Thoracic aorta (tissue), 2 donors: ENCODE measurements at places on chromosomes 5 and 9. TPM values are rescaled to one million over a fixed set of nuclear protein-coding genes. Genes with fewer than 3 reads are reported as not detected.

GRCh38 chr5:38613490-38613889 is 57.0 kb upstream of the LIFR start:
- no peak for DNase-seq

DNA sequence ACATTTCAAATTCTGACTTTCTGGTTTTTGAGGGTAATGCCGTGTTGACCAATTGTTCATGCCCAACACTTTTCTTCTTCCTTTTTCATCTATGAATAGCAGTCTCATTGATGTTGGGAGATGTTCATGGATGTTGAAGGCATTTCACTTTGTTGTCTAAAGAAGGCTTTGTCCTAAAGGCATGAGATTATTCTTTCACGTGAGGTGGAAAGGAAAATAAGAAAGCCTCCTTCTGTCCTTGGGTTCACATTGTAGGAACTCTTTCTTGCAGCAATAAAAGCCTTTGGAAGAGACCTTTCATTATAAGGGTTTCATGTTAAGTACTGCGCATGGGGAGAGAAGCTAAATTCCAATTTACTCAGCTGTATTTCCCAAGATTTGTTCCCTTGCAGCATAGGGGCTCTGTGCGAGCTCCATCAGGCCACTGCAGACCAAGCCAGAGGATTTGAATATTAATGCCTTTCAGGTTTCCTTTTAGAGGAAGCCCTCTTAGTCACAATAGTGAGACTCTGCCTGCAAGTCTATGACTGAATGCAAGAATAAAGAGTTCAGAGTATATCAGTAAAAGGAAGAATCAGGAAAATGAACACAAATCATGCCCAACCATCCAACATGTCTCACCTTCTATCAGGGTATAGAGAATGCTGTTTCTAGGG is 274.6 kb downstream of the TMEM38B start:
- no peak for DNase-seq

DNA sequence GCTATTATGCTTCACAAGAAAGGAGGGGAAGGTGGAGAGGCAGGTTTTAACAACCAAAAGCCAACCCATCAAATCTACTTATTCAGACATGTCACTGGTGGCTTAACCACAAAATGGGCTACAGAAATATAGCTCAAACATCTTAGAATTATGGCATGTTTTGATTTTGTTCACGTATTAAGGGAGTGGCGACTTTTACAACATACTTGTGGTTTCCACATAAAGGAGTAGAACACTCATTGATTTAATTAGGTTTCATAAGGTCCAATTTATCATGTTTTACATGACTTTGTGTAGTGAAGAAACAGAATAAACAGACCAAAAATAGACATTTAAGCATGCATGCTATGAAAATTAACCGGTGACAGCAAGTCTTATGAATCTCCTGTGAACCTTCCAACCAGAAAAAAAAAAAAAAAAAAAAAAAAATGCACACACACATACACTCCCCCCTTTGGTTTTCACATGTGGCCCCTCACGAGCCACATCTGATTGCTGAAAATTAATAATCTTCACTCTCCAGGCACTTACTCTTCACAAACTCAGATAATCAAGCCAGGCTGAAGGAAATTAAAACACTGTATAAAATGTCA is 5.4 kb downstream of the ZNF608 start:
- DNase-seq, result no peak

Gene ZSWIM6
- 10.6 TPM for total RNA-seq

Gene TERT
- not detected for total RNA-seq

Gene LTC4S
- 4.9 TPM for total RNA-seq
